ENCODE measurements at places on chromosomes 11 and 22.
A peak's percentile ranks its signal among the peaks of the same experiment; 100 is the strongest.

DNA sequence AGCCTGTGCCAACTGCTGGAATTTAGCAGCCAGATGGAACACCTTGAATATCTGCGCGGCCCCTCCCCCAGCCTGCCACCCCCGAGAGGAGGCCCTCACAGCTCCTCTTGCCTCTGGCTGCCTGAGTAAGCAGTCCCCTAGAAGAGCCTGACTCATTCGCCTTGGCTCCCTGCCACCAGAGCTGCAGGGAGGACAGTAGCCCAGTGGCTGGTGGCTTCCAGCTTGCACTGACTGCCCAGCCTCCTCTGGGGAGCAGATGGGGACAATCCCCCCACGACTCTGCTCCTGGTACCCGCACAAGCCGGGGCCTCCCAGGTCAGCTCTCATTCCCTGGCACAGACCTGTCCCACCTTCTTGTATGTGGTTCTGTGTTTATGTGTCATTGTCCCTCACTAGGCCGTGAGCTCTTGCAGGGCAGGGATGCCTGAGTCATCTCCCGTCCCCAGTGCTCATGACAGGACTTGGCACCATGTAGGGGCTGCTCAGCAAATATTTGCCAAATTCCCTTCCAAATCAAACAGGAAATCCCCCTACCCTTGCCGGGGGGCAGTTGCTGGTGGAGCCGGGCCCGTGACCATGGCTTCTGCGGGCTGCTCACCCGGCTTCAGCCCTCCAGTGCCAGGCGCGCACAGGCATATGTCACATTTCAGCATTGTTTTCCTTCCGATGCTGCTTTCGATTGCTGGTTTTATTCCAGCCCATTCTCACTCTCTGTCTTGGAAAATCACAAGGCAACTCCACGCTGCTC, 43.6 kb downstream of the CACNG2 start:
- no peak for DNase-seq

- DNase-seq: no peak
These were observed 55.8 kb upstream of the TREH start for GRCh38 chr11:118735203-118735602.

DNA sequence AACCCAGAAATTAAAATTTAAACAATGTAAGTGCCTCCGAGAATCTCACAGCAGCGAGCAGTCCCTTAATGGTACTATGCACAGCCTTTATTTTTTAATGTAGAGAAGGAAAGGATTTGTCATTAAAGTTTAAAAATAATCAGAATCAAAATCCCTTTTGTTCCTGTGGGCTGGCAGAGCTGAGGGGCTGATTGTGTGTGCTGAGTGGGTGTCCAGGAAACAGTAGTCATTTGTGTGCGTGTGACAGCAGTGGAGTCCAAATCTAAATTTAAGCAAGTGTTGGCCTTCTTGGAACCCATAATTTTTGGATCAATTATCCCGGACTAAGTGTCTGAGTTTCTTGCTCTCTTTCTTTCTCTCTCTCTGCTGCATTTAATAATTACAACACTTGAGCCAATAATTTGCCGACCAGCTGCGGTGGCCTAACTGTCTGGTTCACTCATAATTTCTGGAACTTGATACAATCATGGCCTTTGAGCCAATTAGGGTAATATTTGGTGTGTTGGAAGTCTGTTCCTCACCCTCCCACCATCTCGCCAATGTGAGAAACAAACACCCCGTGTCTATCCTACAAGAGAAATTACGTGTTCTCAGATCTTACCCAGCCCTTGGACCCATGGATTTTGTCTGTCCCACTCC, 528.0 kb downstream of the SOX6 start:
- DNase-seq: no peak

DNA sequence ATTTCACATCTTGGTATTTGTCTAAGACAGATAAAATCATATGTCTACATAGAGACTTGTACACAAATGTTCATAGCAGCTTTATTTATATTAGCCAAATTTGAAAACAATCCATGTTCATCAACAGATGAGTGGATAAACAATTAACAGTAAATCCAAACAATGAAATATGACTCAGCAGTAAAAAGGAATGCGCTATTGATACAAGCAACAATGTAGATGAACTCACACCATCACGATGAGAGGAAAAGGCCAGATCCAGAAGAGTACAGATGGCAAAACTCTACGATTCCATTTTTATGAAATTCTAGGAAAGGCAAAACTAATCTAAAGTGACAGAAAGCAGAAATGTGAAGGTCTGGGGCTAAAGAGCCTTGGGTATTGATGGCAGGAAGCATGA, 384.3 kb downstream of the NTM start:
- DNase-seq: no peak

GRCh38 chr11:37333345-37333744, 735.3 kb upstream of the RAG2 start:
- DNase-seq: no peak

DNA sequence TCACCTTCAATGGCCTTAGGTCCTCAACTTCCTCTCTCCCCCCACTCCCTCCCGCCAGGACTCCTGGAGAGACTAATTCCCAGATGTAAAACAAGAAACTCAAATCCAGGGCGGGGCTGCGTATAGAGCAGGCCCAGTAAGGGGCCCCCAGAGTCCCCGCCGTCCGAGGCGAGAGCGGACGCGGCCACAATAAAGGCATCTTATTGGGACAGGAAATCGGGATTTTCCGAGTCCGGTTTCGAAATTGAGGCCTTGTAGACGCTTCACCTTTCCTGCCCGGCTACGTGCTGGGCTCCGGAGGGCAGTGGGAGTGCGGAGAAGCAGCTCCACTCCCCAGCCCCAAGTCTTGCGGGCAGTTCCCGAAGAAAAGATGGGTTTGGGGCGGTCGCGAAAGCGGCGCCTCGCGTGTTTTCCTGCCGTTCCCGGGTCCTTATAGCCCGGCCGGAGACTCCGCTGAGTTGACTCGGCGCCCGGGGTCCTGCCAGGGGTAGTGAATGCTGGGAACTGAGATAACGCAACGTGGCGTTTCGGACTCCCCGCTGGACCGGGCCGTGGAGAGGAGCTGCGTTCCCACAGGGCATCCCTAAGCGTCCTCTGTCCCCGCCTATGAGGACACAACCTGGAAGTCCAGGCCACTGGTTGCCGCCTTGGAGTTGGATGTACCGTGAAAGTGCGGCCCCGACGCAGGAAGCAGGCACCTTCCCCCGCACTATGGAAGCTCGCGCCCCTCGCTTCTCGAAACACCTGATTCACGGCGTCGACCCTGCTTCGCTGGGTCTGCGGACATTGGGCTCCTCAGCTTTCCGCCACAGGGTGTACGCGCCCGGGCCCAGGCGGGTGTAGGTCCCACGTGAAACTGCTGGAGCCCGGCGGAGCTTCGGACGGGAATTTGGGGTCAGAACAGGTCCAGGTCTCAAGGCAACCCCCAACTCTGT, 4.8 kb upstream of the CHRM1 start:
- DNase-seq: peak; percentile 55

DNA sequence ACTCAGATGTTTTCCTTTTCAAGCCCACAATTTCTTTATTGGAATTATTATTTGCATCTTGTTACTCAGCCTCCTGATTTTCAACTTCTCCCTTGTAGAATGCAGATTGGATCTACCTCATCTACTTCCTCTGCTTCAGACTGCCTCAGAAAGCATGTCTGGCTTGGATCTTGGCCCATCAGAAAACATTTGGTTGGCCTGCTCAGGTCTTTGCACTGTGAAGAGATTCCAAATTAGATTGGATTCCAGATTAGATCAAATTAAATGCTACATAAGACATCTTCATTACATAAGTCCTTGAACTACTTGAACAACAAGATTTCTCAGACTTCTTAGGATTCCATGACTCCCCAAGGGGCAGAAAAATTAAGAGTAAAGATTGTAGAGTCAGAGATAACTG, 358.0 kb downstream of the DLG2 start:
- no peak for DNase-seq

DNA sequence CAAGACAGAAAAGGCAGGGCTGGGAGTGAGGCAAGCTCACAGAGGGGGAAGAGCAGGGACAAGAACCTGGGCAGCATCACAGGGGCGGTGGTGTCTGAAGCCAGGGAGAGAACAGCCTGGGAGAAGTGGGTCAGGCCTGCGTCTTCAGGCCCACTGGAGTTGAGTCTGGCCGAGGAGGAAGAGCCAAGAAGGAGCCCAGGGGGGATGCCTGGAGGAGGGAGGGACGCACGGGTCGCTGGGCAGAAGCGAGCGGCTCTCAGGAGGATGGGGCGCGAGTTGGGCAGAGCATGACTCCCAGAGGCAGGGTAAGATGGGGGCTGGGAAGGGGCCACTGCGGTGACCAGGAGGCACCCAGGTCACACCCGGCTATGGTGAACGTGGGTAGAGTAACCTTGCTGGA, 18.5 kb downstream of the LRFN4 start:
- DNase-seq: peak; percentile 47

DNA sequence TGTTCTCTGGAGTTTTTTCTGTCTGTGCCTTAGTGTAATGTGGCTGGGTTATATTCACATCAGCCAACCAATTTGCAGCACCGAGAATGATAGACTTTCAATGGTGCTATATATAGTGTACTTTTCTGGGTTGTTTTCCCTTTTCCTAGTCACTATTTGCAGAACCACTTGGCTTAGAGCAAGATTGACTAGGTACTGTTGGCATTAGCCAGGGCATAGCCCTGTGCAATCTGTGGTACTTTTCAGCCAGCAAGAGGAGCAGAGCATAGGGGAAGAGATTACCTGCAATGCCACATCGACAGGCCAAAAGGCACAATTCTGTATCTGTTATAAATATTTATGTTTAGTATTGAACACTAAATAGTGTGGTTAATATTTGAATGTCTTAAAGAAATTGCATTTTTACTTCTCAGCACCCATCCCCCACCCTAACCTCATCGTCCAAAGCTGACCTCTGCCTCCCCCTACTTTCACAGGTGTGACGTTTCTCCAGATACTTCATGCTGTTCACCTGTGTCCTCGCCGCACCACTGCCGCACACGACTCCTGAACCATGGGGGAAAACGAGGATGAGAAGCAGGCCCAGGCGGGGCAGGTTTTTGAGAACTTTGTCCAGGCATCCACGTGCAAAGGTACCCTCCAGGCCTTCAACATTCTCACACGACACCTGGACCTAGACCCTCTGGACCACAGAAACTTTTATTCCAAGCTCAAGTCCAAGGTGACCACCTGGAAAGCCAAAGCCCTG, 51.4 kb downstream of the MICAL2 start:
- no peak for DNase-seq

DNA sequence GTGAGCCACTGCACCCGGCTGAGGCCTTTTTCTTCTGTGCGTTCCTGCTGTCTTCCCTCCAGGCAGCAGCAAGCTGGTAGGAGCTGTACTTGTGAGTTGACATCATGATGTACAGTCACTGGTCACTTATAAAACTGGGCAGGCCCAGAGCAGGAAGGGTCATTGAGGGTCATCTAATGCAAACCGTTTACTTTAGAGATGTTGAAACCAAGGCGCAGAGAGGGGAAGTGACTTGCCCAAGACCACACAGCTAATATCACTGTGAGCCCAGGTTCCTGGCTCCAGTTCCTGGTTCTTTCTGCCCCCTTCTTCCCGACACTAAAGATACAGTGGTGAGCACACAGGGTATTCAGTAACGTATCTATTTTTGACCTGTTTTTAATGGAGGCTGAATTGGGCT, 27.3 kb downstream of the PTPRJ start:
- DNase-seq: no peak

GRCh38 chr11:65445604-65446445, 23.2 kb downstream of the NEAT1 start:
- no peak for DNase-seq

- DNase-seq: peak; percentile 26
These were observed 107.3 kb downstream of the XKR3 start for GRCh38 chr22:16717699-16718558.

DNA sequence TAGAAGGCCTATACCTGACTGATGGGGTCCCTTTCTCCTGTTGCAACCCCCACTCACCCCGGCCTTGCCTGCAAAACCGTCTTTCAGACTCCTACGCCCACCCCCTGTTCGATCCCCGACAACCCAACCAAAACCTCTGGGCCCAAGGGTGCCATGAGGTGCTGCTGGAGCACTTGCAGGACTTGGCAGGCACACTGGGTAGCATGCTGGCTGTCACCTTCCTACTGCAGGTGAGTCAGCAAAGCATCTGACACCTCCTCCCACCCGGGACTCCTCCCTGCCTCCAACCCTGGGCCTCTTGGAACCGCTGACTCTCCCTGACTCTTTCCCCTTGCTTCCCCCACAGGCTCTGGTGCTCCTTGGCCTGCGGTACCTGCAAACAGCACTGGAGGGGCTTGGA, 1.2 kb downstream of the ROM1 start:
- no peak for DNase-seq

DNA sequence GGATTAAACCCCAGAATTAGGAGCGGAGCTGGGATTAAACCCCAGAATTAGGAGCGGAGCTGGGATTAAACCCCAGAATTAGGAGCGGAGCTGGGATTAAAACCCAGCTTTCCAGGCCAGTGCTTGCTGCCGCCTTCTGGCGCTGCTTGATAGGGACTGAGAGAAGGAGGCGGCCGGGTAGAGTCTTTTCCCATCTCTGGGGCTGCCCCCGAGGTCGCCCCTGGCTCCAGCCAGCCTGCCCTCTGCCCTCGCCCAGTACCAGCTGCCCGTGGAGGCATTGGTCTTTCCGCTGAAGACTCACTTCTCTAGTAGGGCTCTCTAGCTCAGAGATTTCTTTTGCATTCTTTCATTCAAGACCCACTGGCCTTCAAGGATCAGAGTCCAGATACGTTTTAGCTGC, 5.2 kb downstream of the TRMU start:
- DNase-seq: no peak

DNA sequence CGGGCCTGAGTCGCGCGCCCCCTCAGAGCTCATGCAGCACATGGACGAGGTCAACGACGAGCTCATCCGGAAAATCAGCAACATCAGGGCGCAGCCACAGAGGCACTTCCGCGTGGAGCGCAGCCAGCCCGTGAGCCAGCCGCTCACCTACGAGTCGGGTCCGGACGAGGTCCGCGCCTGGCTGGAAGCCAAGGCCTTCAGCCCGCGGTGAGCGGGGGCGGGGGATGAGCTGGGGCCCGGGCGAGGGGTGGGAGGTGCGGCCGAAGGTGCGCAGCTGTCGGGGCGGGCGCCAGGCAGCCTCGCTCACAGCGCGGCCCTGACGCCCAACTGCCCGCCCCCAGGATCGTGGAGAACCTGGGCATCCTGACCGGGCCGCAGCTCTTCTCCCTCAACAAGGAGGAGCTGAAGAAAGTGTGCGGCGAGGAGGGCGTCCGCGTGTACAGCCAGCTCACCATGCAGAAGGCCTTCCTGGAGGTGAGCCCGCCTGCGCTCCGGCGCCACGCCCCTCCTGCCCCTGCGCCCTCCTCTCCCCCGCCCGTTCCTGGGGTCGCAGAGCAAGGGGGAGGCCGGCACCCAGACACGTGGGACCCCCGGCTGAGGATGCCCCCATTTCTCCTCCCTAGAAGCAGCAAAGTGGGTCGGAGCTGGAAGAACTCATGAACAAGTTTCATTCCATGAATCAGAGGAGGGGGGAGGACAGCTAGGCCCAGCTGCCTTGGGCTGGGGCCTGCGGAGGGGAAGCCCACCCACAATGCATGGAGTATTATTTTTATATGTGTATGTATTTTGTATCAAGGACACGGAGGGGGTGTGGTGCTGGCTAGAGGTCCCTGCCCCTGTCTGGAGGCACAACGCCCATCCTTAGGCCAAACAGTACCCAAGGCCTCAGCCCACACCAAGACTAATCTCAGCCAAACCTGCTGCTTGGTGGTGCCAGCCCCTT, 20.5 kb downstream of the EPS8L2 start:
- peak; percentile 76 for DNase-seq

GRCh38 chr11:67704524-67704923, 30.1 kb upstream of the ALDH3B2 start:
- DNase-seq: no peak

Data from eye (tissue), 1 donor.